Stromal cell of bone marrow (primary cell): ENCODE measurements at places on chromosomes 5 and 9.

- DNase-seq: no peak
These were observed 78.8 kb downstream of the CFAP90 start for GRCh38 chr5:7772141-7772540.

DNA sequence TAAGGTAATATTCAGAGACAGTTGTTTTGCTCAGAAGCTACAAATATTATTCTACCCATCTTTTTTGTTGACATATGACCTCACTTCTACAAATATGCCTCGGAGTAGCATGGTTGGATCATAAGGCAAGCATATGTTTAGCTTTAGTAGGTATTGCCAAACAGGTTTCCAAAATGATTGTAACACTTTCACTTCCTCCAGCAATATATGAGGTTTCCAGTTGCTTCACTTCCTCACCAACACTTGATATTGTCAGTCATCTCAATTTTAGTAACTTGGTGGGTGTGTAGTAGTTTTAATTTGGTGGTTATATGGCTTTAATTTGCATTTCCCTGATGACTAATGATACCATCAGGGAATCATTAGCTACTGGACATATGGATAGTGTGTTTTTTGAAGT, 46.7 kb downstream of the TNFSF8 start:
- no peak for DNase-seq

GRCh38 chr9:29241320-29241719, 1668.0 kb upstream of the C9orf72 start:
- no peak for DNase-seq

DNA sequence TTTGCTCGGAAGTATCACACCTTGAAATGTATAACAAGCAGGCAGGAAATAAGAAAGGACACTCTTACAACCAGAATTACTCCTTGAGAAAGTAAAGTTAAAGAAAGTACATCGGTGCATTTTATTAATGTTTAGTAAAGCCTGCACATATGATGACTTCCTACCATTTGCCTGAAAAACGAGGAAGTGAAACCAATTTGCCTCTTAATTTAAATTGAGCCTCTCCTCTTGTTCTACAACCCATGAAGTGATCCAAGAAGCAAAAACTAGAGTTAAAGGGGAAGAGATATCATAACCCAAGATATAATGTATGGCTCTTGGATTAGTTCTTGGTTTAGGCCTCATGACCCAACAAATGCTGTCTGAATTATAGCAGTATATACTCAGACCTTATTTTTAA, 95.6 kb downstream of the GNAQ start:
- no peak for DNase-seq

- no peak for DNase-seq
These were observed 365.1 kb downstream of the ENC1 start for GRCh38 chr5:74275171-74275992.
